ENCODE measurements at places on chromosomes 6 and 20.

- no peak for DNase-seq
Observed at GRCh38 chr6:126385536-126385935, 45.6 kb downstream of the CENPW start.

DNA sequence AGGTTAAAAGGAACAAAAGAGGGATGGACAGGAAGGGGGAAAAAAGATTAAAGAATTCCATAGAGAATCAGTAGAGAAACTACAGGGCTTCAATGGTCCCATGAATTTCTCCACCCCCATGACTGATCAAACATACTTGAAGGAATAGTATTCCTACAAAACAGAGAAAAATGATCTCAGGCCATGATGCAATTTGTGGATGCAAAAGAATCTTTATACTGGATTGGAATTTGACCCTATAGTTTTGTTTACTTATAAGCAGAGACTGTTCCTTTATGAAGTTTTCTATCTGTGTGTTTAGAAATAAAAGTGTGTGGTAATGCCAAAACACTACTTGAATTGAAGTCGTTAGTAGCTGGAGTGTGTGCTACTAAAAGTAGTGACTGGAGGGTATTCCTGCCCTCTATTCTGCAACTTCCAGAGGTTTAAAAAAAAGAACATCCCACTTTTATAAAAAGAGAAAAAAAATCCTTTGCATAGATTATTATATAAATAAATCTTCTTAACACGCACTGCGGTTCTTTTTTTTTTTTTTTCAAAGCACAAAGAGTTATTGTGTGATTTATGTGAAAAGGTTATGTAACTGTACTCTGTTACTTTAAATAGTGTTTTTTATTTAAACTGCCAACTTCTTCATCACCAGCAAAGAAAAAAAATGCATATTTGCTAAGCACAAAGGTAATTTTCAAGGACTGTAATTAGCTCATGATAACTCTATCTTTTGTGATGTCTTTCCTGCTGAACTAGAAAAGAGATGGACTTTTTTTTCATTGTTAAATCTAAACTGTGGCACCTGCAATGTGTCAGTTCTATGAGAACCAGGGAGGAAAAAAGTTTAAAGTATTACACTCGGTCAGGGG is 214.5 kb upstream of the CITED2 start:
- DNase-seq, result peak; percentile 64

- DNase-seq, result no peak
Observed at GRCh38 chr20:19275630-19276071, 63.2 kb downstream of the SLC24A3 start.

- DNase-seq, result no peak
Observed at GRCh38 chr6:79605061-79605460, 26.1 kb upstream of the SH3BGRL2 start.

DNA sequence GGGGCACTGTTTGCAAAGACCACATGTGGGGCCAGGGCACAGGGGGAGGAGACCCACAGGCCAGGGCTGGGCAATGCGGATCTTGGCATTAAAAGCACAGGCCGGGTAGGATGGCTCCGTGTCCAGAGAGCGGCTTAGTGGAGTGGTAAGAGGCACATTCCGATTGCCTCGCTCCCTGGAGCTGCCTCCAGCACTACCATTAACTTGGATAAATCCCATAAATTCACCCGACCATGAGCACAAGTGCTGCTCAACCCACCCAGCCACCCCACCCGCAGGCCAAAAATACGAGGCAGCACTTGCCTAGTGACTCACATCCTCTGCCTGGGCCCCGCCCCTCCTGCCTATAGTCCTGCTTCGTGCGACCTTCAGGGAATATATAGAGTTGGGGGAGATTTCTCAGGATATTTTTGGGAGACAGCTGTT is 67.5 kb upstream of the QKI start:
- DNase-seq, result no peak

All from fibroblast of the aortic adventitia (primary cell).